Activated CD4-positive, alpha-beta T cell treated with anti-CD3 and anti-CD28 coated beads, Interleukin-2, amount 50 U/mL, for 24 hours (primary cell): ENCODE measurements at places on chromosomes 3 and 15.

DNA sequence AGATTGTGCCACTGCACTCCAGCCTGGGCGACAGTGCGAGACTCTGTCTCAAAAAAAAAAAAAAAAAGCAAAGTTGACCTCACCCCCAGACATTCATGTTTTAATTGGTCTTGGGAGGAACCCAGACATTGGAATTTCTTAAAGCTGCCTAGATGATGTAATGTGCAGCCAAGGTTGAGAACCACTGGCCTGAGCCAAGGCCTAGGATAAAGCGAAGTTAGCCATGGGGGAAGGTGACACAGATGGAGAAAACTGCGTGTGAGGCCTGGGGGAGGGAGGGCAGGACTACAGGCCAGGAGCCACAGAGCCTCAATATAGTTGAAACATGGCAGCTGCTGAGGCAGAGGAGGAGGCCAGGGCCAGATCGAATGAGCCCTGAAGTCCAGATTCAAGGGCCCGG is 21.0 kb downstream of the GLB1 start:
- no peak for DNase-seq

DNA sequence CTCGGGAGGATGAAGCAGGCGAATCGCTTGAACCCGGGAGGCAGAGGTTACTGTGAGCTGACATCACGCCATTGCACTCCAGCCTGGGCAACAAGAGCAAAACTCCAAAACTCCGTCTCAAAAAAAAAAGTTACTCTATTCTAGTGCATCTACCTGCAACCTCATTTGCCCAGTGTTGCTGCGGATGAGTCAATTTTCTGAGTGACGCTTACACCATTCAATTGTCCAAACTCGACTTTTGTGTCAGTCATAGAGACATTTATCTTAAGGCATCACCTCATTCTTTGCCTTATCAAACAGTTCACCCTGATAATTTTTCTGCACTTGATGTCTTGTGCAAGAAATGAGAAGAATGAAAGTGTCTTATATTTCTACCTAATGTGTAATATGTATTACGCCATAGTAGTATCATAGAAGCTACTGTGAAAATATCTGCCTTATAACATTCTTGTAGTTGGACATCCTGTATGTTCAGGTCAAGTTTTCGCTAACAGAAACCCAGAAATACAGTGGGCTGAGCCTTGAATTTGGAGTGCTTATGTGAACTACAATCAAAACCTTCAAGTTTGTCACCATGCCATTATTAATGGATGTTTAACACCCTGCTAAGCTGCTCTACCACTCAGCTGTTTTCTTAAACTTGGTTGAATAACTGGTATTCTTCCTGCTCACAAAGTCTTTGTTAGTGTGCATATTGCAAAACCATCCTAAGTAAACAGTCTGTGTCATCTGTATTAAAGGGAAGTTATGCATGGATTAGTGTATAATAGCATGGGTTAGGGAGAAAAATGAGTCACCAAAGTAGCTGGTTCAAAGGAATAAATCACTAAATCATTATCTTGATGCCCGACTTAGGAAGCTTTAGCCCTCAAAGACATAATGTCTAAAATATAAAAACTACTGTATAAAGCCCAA is 531.0 kb upstream of the NR2F2 start:
- DNase-seq = no peak

DNA sequence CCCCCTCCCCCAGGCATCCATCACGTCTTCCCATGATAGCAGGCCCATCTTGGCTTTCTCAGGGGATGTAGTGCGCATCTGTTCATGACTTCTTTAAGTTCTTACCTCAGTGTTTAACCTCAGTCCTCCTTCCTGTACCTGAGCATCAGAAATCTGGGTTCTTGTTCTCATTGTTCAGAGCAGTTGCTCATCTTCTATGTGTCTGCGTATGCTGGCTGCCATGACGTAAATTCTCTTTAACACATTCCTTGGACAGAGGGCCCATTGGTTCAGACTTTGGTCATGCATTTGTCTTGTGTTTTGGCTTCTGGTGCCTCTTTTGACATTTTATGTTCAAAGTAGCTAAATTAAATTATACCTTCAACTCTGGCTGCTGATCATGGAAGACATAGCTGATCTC is 227.3 kb downstream of the CACNA2D3 start:
- DNase-seq = no peak

GRCh38 chr15:95292785-95293450 is 1037.6 kb upstream of the NR2F2 start:
- DNase-seq = no peak

DNA sequence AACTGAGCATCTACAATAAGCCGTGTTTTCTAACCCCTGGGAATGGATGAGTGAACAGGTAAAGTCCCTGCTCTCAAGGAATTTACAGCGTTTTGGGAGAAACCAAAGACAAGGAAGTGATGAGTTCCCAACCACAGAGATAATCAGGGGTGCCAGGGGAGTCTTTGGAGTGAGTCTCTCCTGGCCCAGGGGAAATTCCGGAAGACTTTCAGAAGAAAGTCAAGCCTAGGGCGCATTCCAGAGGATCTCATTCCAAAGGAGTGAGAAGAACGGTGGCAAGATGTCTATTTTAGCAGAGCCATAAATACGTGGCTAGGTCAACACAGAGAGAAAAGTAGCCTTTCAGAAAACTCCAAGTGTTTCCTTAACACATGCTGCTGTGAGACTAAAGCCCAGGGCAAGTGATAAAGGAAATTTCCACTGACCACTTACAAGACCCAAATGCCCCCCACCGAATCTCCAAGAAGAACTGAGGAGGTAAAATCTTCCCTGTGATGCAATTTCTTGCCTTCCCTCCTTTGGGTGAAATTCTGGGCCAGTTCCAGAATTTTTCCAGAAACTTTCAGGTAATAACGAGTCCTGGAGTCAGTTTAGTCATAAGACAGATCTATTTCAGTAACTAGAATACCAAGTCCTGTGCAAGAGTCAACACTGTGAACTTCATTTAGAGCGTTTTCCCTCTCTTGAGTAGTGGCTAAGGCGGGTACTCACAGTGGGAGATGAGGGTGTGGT is 437.4 kb downstream of the NR2F2 start:
- DNase-seq = no peak

GRCh38 chr3:111616417-111617105 is 21.4 kb upstream of the ZBED2 start:
- DNase-seq = peak; percentile 70
